ENCODE measurements at places on chromosomes 7 and 10. TPM values are rescaled to one million over a fixed set of nuclear protein-coding genes. Genes with fewer than 3 reads are reported as not detected.

Gene HOXA5
- 23.5 TPM for total RNA-seq

Gene PDK4
- total RNA-seq, result 8.7 TPM

Gene FOXP2
- total RNA-seq, result 0.68 TPM

Gene ADAP1
- total RNA-seq, result 3.0 TPM

Gene MORN4
- total RNA-seq, result 3.9 TPM

Gene CAV2
- total RNA-seq, result 189 TPM

Gene TCAF1
- 56.3 TPM for total RNA-seq

Gene C10orf53
- not detected for total RNA-seq

Gene PRF1
- total RNA-seq, result not detected

Gene RNF32
- total RNA-seq, result 0.15 TPM

Gene GPR26
- total RNA-seq, result not detected

Gene CHN2
- 7.0 TPM for total RNA-seq

Gene CYP3A5
- total RNA-seq, result 0.10 TPM

Gene CYP3A7
- not detected for total RNA-seq

Gene FZD8
- 42.3 TPM for total RNA-seq

Gene STEAP2
- total RNA-seq, result 0.05 TPM

Gene CPA2
- not detected for total RNA-seq

Gene VWC2
- total RNA-seq, result not detected

Gene CROT
- total RNA-seq, result 8.9 TPM

Gene FAM237B
- not detected for total RNA-seq

Gene NPFFR1
- not detected for total RNA-seq

Gene SERPINE1
- 5,219 TPM for total RNA-seq

Gene VPS37D
- total RNA-seq, result 6.9 TPM

Gene CALHM1
- total RNA-seq, result not detected
